ENCODE measurements at places on chromosomes 7 and 10.

DNA sequence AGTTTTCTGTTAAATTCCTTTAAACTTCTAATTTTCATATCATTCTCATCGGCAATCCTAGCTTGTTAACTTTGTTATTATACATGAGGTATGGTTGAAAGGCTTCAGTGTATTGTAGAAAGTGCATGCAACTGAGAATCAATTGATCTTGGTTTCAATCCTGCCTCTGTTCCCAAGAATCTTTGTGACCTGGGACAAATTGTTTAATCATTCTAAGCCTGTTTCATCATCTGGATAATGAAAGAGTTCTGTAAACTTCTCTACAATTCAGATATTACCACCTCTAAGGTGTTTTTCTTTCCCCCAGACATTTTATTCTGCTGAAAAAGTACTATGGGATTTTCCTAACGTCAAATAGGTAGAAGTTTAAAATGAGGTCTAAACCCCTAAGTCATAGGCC, 179.0 kb downstream of the RNLS start:
- no peak for DNase-seq

DNA sequence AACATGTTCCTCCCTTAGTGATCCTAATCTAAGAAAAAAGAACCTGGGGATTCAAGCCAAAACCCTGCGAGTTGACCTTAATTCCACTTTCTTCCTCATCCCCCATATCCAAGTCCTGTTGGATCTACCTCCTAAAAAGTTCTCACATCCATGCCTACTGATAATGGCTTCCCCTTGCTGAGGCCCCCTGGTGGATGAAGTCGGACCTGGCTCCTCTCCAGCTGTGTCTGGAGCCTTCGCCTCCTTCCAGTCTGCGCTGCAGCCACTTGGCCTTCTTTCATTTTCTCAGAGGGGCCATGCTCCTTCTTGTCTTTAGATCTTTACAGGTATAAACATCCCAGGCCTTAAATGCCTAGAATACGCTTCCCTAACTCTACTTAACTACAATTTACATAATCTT, 8.1 kb downstream of the PDE1C start:
- DNase-seq = peak; percentile 53

DNA sequence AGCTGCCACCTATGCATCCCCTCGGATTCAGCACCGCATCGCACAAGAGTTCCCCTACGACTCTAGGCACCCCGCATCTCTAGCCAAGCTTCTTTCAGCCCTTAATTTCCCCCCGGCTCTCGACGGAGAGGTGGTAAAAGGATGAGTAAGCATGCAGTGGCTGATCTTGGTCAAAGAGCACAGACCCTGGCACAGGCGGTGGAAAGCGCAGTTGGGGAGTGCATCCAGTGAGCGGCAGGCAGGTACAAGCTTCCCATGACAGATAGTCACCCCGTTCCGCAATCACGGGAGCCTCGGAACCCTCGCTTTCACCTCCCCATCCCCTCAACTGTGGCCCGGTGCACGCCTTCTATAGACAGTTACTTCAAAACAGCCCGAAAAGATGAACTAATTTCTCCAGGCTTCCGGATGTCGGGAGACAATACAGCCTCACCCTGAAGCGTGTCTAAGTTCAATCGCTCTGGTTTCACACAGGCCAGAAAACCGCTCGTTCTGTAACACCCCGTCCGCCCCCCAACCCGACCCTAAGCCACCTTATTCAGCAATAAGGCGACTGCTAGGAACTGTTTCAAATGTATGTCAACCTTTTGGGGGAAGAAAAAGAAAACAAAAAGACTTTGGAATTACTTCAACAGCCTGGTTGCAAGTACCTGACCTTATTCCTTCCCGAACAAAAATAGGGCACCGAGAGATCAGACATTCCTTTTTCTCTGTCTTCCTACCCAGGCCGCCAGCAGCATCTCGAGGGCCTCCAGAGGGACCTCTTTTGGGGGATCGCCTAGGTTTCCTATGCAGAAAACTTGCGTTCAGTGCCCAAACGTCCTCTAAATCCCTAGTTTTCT, 1.4 kb downstream of the RHEB start:
- DNase-seq = peak; percentile 51

DNA sequence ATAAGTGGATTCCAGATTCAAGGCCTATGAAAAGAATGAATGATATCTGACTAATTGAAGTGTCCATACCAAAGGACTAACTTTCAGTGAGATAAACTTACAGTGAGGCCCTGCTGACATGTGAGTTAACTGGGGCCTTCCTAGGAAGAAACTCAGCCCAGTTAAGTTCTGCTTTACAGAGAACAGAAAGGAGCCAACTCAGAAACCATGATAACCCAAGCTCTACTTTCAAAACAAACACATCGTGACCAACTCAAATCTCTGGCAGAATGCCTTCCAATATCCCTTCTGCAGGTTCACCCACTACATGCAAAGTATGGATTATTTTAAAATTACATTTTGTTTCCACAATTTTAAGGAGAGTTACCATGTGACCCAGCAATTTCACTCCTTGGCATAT, 75.8 kb upstream of the MRLN start:
- no peak for DNase-seq

DNA sequence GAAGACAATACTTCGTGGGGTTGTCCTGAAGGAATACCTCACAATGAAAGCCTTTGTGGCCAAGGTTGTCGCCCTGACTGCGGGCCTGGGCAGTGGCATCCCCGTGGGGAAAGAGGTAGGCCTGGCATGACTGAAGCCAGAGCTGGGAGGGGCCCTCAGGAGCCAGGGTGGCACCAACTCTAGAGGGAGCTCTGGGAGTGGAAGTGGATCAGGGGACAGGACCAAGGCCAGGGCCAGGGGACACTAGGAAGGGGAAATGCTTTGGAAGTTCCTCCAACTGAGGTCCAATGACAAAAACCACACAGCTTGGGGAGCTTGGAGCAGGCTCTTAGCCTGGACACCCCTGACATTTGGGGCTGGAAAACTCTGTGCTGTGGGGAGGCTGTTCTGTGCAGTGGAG, 5.8 kb downstream of the CLCN1 start:
- DNase-seq = no peak

- DNase-seq = no peak
These were observed 307.7 kb downstream of the MDFIC start for GRCh38 chr7:115229401-115230105.

DNA sequence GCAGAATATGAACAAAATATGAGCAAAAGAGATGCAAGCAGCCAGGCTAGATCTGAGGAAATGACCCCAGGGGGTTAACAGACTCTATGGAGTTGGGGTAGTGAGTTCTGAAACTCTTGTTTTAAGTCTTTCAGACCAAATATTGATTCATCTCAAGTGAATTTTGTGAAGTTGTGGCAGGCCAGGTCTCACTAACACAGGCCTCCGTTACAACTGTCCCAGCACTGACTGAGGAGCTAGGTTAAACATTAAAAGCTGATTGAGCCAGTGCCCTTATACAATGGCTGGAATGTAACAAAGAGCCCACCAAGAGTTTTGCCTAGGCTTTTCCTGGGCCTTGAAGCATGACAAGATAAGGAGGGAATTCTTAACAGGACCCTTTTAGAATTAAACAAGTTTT, 192.3 kb upstream of the STK17A start:
- no peak for DNase-seq

- DNase-seq = peak; percentile 36
These were observed 10.7 kb upstream of the HOXA13 start for GRCh38 chr7:27210441-27211083.

DNA sequence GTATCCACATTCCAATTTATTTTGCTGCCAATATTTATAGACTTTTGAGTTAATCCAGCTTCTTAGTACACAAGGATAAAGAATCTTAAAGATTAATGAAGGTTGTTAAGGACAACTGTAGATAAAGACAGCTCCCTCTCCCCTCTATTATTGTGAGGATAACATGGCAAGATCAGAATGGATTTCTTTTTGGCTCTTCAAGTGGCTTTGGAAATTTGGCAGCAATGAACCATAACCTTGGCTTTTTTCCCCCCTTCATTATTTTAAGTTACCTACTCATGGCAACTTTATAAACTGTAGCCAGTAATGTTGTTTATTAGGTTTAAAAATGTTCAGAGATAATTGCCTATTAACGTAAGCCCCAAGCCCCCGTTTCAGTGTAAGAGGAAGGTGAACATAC, 131.1 kb upstream of the SLC26A5 start:
- DNase-seq = no peak

DNA sequence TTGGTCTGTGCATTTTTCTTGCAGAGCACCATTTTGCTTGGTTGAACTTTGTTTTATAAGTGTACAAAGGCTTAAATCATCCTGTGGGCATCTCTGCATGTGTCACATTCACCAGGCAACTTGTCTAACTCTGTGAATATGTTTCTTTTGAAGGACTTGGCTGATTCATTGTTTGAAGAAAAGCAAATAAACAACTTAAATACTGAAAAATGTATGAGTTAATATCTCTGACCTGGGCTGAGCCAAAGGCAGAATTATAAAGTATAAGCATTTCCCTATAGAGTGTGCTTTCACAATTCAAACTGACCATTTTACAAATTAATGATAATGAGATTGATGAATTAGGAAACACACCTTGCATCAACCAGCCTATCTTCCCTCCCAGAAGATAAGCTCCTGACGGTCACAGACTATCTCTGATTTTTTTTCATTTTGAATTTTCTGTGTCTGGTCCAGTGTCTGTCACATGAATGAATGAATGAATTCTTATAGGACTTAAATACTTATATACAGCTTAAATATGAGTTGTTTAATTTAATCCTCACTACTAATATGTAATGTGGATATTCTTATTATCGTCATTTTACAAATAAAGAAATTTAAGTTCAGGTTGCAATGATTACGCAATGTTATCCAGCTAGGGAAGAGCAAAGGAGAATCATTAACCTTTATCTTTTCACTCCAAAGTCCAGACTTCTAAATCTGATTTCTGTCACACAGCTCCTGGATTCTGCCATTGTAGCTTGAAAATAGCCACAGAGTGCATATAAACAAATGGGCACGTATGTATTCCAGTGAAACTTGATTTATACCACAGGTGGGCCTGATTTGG, 182.0 kb upstream of the PHYHIPL start:
- DNase-seq = peak; percentile 2

DNA sequence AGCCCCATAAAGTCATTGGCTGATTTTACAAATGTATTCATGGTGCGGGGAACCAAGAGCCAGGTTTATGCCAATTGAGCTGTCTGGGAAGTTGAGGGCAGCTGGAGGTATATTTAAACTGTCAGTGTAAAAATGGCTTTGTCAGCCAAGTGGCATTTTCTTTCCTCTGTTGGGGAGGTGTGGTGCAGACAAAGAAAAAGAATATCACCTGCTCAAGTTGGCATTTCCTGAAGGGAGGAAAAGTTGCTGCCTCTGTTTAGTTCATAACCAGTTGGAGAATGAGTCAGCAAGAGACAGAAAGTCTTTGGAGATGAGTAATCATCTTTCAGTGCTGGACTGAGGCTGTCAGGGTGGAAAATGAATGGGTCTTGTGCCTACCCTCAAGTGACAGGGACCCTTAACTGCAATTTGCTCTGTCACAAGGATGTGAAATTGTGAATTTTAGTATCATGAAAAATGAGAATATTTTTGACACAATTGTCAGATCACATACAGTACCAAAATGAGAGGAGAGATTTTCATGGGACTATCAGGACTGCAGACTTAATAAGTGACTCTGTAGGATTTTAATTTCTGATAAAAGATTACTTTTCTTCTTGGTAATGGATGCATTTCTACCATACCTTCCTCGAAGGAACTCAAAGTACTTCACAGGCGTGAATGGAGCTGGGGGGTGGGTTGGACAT, 137.3 kb downstream of the ANLN start:
- peak; percentile 63 for DNase-seq

- DNase-seq = no peak
These were observed 135.5 kb downstream of the LSMEM1 start for GRCh38 chr7:112616295-112616694.

GRCh38 chr7:5582532-5582935, 158.9 kb upstream of the TNRC18 start:
- no peak for DNase-seq

DNA sequence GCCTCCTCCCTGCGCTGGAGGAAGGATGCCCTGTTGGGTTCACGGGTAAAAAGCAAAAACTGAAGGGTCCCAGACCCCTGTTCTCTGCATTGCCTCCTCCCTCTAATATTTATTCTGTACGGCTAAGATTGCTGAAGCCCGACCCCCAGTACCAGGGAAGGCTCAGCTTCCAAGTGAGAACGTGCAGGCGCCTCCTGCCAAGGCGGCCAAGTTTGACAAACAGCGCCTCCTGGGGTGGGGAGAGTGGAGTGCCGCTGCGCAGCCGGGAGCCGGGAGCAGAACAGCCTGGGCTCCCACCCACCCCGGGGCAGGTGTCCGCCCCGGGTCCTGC, 4.7 kb upstream of the EBF3 start:
- peak; percentile 58 for DNase-seq

DNA sequence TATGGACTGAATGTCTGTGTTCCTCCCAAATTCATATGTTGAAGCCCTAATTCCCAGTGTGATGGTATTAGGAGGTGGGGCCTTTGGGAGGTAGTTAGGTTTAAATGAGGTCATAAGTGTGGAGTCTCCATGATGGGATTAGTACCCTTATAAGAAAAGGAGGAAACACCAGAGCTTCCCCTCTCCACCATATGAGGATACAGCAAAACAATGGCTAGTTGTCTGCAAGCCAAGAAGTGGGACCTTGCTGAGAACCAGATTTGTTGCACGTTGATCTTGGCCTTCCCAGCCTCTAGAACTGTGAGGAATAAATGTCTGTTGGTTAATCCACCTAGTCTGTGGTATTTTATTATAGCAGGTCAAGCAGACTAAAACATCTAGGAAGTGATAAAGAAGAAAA, 102.2 kb downstream of the AHCYL2 start:
- DNase-seq = no peak

DNA sequence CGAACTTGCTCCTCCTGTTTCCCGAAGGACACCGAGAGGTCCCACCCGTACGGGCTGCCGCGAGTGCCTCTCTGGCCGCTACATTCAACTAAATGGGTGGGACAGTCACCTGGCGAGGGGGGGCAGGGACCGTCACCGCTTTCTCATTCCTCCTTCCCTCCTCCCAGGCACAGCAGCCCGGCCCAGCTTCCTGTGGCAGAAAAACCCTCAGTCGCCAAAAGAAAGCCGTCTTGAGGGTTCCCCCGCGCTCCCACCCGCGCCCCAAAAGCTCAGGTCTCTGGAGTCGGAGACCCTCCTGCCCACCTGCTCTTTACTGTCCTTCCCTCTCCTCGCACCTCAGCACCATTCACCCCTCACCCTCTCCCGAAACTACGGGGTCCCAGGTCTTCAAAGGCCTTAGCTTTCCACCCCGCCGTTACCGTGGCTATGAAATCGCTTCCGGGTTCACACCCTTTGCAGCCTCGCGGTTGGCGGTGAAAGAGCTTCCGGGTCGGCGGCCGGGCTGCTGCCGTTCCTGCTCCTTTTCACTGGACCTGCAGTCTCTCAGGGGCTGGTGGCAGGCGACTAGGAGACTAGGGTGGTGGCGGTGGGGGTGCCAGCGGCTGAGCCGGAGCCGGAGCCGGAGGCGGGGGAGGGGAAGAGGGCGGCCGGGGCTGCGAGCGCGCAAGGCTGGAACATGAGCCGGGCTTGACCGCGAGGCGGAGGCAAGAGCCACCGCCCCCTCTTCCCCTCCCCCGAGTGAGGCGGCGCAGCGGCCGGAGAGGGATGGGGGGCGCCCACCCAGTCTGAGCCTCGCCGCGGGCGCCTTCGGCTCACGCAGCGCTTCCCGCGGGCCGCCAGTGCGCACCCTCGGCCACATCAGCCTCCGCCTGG, at the start of the genes ANKIB1 and KRIT1:
Gene ANKIB1 (plus strand): TSS at position 488 of the 873 bp plus-strand sequence. CDS start 49,005 bp downstream, outside the sequence.
Gene KRIT1 (minus strand): TSS at position 428 of the 873 bp plus-strand sequence. CDS start 3,779 bp downstream, outside the sequence.
- DNase-seq = peak; percentile 82

All from fibroblast of skin of right biceps (primary cell).